Astrocyte (in vitro differentiated cells and primary cell): ENCODE measurements at places on chromosomes 7 and 10.

- no peak for DNase-seq
Measured at GRCh38 chr10:71998119-71998839, 34.1 kb downstream of the CHST3 start.

DNA sequence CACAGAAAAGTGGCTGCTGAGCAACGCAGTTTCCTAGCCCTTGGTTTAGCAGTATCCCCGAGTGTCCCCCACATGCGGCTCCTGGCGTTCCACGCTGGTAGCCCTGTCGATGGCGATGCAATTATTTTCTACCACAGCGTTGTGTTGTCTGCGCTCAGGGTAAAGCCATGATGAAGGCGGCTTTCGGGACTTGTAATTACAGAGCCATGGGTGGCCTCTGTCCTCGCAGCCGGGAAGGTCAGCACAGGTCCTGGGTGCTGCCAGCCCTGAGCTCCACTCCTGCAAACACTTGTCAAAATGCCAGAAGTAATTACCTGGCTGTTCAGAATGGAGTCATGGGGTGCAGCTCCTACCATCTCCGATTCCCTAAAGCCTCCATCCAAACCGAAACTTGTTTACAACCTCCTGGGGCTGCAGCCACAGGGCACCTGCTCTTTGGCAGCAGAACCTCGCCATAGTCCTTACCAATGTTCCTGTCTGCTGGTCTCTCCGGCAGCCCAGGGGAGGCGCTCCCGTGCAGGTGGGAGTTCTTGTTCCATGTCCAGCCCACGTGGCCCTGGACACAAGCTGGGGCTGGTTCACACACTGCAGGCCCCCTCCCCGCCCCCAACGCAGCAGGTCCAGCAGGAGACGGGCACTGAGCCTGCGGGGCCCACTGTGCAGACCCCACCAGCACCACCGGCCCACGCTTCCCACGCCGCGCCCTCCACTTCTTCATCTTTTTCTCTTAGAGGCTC is 512.6 kb downstream of the PTPRN2 start:
- no peak for DNase-seq

DNA sequence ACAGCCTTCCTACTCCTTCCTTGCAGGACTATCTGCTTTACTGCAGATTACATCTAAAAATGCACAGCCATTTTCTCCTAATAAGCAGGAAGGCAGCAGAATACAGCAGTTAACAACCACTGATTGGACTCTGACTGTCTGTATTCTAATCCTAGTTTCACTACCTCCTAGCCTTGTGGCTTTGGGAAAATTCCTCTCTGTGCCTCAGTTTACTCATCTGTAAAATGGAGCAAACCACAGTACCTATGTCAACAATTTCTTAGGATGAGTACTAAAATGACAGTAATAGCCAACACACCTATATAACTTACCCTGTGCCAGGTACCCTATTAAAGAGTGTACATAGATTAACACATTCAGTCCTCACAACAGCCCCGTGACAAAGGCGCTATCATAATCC is 89.5 kb downstream of the ELMO1 start:
- no peak for DNase-seq

DNA sequence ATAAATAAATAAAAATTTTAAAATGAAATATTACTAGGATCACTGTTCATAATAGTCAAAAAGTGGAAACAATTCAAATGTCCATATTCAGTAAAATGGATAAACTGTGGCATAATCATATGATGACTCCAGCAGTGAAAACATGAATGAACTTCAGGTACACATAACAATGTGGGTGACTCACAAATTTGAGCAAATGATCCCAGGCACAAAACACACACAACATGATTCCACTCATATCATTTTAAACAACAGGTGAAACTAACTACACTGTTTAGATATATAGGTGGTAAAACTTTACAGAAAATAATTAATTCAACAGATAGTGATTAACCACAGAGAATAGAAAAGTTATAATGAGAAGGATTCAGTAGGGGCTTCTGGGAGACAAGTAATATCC is 14.7 kb upstream of the SAMD8 start:
- DNase-seq, result no peak

DNA sequence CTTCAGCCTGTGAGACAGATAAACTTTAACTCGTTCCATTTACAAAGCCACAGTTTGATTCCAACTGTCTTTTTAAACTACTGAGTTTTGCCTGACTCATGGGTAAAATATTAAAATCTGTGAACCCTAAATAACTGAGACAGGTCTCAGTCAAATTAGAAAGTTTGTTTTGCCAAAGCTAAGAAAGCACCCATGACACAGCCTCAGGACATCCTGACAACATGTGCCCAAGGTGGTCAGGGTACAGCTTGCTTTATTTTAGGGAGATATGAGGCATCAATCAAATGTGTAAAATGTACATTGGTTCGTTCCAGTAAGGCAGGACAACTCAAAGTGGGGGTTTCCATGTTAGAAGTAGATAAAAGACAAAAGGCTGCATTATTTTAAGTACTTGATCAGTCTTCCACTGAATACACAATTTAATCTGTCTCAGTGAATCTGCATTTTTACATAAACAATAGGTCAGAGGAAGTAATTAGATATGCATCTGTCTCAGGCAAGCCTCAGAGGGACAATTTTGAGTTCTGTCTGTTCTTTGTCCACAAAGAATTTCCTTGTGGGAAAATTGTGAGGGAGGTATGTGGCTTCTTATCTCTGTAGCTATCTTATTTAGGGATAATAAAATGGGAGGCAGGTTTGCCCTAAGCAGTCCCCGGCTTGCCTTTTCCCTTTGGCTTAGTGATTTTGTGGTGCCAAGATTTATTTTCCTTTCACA is 11.0 kb upstream of the PIP start:
- DNase-seq, result no peak

DNA sequence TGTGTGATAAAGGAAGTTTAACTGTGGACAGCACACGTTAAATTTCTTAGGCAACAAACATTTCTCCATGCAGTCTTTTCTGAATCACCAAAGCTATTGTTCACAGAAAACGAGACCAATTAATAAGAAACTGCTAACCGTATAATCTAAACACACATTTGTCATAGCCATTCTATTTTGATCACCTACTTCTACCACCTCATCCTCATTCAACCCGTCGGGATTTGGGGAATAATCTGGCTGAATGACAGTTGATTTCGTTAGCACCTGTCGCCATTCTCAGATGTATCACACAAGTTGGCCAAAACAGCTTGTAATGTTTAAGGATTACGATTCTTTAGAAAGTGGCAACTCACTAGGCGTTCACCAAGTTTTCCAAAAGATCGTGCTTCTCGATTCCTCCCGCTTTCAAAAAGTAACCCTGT is 1.2 kb downstream of the EZH2 start:
- DNase-seq, result no peak

DNA sequence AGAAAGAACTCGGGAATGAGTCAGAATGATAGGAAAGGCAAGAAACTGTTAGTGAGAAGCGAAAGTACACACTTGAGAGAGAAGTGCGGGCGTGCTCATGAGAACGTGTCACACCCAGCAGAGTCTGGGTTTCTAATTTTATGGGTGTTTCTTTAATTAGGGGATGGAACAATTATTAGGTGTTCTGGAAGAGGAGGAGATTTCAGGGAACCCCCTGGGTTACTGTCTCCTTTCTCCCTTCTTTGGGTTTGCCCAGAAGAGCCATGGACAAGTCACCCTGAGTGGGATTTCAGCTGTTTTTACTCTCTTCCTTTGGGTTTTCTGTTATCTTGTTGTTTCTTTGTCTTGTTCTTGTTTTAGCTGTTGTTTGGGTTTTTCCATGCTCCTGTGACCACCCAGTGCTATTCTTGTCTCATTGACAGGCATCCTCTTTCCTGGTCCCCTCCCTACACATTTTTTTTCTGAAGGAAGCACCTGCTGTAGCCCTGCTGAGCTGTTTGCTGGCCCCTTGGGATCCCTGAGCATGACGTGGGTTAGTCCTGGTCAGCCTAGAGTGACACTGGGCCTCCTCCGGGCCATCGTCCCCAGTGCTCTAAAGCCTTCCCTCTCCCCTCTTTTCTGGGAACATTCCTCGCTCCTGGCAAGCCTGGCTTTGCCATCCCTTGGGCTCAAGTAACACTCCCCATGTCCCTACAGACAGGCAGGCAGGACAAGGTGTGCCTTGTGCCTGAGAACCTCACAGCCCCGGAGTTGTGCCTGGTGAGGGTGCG is 3.5 kb downstream of the SH2D4B start:
- DNase-seq, result no peak

DNA sequence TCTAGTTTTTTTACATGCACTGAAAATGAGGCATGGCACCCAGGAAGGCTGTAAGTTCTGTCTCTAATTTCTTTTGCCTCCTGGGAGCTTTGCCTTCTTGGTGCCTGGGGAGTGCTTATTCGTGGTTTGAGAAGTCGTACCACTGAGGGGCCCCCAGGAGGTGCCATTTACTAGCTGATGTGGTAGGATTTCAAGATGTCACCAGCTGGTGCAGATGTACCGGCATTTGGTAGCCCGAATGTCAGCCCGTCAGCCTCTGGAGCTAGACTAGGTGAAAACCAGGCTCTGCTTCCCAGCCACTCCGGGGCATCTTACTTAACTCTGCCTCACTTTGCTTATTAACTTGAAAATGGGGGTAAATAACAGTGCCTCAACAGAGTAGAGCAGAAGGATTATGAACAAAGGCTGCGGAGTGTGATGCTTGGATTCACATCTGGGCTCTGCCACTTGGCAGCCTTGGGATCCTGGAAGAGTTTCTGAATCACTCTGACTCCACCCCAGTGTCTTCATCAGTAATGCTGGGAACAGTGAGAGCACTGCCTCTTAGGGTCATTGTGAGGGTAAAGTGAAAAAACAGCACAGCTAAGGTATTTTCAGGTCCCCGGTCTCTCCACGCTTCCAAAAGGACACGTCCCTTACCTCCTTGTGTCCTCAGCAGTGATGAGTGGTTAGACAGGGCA is 31.4 kb upstream of the BTBD16 start:
- DNase-seq, result peak; percentile 24

GRCh38 chr7:40202851-40203250 is 68.0 kb downstream of the SUGCT start:
- DNase-seq, result peak; percentile 77

- DNase-seq, result no peak
Measured at GRCh38 chr10:70737250-70737649, 47.9 kb downstream of the TBATA start.

GRCh38 chr10:94108200-94108599 is 114.5 kb downstream of the PLCE1 start:
- DNase-seq, result peak; percentile 86

DNA sequence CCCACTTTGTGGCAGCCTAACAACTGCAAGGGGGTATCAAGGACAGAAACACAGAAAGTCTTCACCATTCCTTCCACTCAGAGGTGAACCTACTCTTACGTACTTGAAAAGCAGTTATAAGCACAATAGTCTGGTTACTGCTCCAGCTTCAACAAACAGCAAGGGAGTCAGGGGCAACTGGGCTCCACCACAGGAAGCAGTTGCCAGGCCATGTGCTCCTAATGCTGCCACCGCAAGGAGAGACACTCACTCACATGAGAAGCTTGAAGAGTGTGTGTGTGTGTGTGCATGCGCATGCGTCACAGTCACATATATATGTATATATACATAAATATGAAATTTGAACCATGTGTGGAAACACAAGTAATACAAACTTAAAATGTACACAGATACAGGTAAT is 65.5 kb downstream of the GRB10 start:
- DNase-seq, result no peak

DNA sequence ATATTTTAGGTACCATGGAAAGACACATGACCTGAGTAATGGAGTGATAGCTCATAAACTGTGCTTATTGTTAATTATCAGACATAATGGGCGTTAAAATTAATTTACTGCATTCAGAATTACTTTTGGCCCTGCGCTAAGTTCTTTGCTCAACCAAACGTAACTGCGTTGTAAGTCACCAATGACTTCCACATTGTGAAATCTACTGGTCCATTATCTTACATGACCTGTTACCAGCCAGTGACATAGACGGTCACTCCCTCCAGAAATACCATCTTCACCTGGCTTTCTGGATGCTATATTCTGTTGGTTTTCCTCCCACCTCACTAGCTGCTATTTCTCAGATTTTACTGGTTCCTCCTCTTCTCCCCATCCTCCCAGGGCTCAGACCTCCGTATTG is 5.0 kb upstream of the GIGYF1 start:
- DNase-seq, result no peak

DNA sequence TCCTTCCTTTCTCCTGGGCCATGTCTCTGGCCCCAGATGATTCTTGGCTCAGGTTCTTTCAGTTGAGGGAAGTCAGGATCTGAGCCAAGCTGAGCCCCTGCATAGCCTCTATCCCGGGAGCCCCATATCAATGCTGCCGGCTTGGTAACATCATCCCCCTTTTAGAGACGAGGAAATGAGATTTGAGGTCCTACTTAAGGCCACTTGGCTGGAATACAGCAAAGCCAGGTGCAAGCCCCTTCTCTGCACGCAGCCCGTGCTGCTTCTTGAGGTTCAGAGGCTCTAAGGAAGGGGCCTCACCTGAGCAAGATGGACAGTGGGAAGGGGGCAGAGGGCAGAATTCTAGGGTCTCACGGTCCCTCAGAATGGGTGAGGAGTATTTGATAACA is 2.4 kb upstream of the IRF5 start:
- DNase-seq, result no peak

- DNase-seq, result peak; percentile 10
Measured at GRCh38 chr10:101272229-101272868, 43.1 kb upstream of the LBX1 start.

DNA sequence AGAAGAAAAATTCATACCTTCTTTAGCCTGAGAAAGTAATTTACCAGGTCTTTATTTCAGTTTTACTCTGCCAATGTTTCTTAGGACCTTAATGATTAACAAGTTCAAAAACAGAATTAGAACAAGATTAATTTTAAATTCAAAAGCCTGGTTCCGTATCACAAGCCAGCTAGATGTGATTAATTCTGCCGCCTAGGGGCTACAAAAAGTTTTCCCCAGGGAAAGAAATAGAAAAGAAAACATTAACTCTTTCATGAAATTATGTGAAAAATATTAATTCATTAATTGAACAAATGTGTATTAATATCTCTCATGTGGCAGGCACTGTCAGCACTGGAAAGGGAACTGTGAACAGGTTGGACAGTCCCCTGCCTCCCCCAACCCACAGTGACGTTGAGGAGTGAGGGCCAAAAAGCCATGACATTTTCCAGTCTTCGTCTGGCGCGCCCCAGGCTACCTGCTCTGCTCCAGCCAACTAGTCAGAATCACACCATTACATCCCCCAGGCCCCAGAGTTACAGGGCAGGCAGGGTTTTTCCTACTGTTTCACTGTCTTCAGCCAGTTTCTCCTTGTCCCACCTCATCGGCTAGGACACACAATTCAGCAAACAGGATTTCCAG is 20.1 kb downstream of the TMEM176A start:
- DNase-seq, result no peak
